Aorta (tissue), 5 donors: ENCODE measurements at places on chromosomes 6 and 20. TPM values are rescaled to one million over a fixed set of nuclear protein-coding genes. Genes with fewer than 3 reads are reported as not detected.
A peak's percentile ranks its signal among the peaks of the same experiment; 100 is the strongest.

DNA sequence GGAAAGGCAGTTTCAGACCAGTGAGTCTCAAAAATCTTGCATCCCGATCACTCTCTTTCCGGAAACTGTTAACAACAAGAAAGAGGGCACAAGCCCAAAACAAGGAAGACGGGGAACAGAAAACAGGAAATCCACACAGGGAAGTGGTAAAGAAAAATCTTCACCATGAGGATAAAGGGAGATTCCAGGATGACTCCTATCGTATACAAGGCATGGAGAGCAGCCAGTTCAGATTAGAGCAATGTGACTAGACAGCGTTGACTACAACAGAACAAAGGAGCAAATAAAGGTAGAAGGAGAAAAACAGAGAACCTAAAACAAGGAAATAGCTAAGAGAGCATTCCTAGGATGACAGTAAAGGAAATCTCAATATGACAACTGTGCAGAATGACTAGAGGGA, 26.5 kb downstream of the VNN1 start:
- H3K4me1 ChIP-seq = no peaks in the 10 kb centered on the region
- no peak overlapping the region for H3K27ac ChIP-seq
- H3K36me3 ChIP-seq = no peaks in the 10 kb centered on the region
- DNase-seq = no peak

GRCh38 chr20:60237981-60238380, 279.8 kb downstream of the CDH26 start:
- no peaks in the 10 kb centered on the region for H3K4me1 ChIP-seq
- DNase-seq = no peak
- no peaks in the 10 kb centered on the region for H3K27me3 ChIP-seq
- no peak overlapping the region for H3K27ac ChIP-seq
- H3K4me3 ChIP-seq = no peak overlapping the region

GRCh38 chr6:19538096-19538495, 299.1 kb upstream of the ID4 start:
- H3K36me3 ChIP-seq = no peaks in the 10 kb centered on the region
- no peak overlapping the region for H3K4me3 ChIP-seq
- no peaks in the 10 kb centered on the region for H3K27me3 ChIP-seq
- H3K27ac ChIP-seq = no peak overlapping the region
- H3K4me1 ChIP-seq = no peaks in the 10 kb centered on the region

DNA sequence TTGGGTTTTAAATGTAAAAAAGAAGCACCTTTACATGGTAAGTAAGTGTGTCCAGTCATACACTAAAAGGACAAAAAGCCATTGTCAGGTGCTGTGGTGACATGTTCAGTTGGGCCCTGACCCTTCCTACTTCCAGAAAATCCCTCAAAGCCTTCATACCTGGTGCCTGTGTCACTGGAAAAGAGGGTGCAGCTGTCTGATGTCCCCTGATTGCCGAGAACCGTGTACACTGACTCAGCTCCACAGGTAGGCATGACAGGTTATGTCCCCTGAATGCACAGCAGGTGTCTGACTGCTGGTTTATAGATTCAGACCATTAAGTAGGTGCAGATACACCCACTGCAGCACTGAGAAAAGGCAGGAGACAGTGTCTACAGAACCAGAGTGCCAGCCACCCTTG, 99.1 kb downstream of the FOXC1 start:
- no peaks in the 10 kb centered on the region for H3K36me3 ChIP-seq
- peaks cover 5% of the 10 kb centered on the region for H3K4me1 ChIP-seq

DNA sequence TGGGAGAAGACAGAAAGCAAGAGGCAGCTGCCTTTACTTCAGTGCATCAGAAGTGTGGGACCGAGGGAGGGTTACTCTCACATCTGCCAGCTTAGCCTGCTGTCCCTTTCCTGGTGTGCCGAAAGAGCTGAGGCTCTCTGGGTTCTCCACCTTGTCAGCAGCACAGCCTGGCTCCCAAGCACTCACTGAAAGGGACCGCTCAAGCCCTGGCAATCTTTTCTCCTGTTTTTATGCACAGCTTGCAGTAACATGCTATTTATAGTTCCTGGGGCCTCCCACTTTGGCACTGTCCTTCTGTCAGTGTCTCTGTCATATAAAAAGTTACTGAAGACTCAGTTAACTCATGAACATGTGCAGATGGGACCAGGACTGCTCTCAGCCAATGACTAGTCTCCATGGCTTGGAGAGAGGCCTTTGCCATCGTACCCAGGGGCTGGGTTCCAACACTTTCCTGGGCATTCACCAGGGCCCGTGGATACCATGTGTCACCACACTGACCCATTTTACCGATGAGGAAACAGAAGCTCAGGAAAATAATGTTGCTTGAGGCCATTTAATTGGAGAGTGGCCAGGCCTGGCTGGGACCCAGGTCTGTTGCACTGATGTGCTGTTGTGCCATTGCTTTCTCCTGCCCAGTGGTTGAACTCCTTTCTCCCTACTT, 46.2 kb downstream of the PANK2 start:
- no peak for DNase-seq
- peaks cover 10% of the 10 kb centered on the region for H3K4me1 ChIP-seq
- no peaks in the 10 kb centered on the region for H3K27me3 ChIP-seq
- no peak overlapping the region for H3K4me3 ChIP-seq

- DNase-seq = peak; percentile 79
- no peaks in the 10 kb centered on the region for H3K36me3 ChIP-seq
- H3K4me1 ChIP-seq = no peaks in the 10 kb centered on the region
- no peak overlapping the region for H3K27ac ChIP-seq
Measured at GRCh38 chr20:24917797-24918578, 31.1 kb upstream of the CST7 start.

- DNase-seq = peak; percentile 85
- H3K36me3 ChIP-seq = no peaks in the 10 kb centered on the region
- H3K27ac ChIP-seq = peak overlapping the region; percentile 28
Measured at GRCh38 chr6:125262016-125263013, 39.5 kb downstream of the HDDC2 start.

DNA sequence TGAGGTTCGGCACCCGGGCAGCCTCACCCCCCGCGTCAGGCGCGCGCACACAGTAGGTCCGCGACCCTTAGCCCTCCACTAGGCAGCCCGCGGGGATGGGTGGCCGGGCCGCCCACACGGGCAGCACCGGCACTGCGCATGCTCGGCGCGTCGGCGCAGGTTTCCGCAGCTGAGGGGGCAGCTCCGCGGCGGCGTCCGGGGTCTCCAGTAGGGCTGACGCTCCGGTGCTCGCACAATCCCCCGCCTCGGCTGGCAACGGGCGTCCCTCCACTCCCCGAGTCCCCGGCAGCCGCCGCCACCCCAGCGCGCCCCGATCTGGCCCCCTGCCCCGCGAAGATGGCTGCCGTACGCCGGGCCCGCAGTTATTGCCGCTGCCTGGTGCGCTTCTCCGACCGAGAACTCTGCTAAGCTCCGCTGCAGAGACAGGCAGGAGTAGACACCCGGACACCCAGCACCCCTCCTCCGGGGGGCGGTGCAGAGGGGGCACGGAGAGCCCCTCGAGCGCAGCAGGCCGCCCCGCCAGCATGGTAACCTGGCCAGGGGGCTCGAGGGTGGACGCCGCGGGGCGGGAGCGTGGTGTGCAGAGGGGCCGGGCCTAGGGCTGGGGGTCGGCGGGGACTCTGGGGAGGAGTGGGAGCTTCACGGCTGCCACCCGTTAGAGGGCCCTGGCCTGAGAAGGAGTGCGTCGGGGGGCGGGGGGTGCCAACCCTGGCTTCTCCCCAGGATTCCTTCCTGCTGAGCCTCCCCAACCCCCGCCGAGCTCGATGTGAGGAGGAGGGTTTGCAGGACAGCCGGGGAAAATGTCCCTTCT, at the start of gene FBXO9:
FBXO9 (plus strand) TSS at position 139 of the 811 bp plus-strand sequence; CDS start at position 525, 386 bp downstream.
- peak within 1 kb of the TSS; percentile 90 for H3K4me3 ChIP-seq
- no peaks in the 10 kb centered on the region for H3K36me3 ChIP-seq
- no peaks in the 10 kb centered on the region for H3K4me1 ChIP-seq
- H3K27ac ChIP-seq = peak within 1 kb of the TSS; percentile 79

GRCh38 chr6:5333658-5334057, 72.3 kb downstream of the FARS2 start:
- no peaks in the 10 kb centered on the region for H3K4me1 ChIP-seq
- H3K36me3 ChIP-seq = no peaks in the 10 kb centered on the region
- no peak overlapping the region for H3K4me3 ChIP-seq
- no peak for DNase-seq

DNA sequence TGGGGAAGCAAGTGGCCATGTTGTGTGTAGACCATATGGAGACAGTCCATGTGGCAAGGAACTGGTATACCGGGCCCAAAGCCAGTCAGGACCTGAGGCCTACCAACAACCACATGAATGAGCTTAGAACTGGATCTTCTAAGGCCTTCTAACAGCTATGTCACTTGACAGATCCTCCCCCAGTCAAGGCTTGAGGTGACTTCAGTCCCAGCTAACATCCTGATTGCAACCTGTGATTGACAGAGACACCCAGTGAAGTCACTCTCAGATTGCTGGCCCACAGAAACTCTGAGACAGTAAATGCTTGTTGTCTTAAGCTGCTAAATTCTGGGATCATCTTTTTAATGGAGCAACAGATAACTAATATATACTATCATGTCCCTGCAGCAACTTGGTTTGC, 32.9 kb downstream of the AHI1 start:
- H3K36me3 ChIP-seq = no peaks in the 10 kb centered on the region
- H3K27ac ChIP-seq = no peak overlapping the region
- no peak overlapping the region for H3K4me3 ChIP-seq
- no peaks in the 10 kb centered on the region for H3K27me3 ChIP-seq

GRCh38 chr6:9511157-9511556, 903.7 kb downstream of the TFAP2A start:
- H3K4me1 ChIP-seq = no peaks in the 10 kb centered on the region
- H3K36me3 ChIP-seq = no peaks in the 10 kb centered on the region
- DNase-seq = no peak

DNA sequence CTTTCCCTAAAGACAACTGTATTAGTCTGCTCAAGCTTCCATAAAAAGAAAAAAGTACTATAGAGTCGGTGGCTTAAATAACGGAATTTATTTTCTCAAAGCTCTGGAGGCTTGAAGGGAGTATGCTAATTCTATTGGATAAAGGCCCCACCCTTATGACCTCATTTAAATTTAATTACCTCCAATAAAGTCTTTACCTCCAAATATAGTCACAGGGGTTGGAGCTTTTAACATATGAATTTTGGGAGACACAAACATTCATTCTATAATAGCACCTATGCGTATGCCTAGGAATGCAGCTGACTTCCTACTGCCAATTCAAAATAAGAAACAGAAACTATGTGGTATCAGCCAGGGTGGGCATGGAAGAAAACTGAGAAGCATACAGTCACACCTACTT, 25.4 kb downstream of the KIAA0319 start:
- H3K27me3 ChIP-seq = no peaks in the 10 kb centered on the region
- no peak overlapping the region for H3K4me3 ChIP-seq
- no peak for DNase-seq
- no peaks in the 10 kb centered on the region for H3K4me1 ChIP-seq
- no peak overlapping the region for H3K27ac ChIP-seq
- H3K36me3 ChIP-seq = no peaks in the 10 kb centered on the region

DNA sequence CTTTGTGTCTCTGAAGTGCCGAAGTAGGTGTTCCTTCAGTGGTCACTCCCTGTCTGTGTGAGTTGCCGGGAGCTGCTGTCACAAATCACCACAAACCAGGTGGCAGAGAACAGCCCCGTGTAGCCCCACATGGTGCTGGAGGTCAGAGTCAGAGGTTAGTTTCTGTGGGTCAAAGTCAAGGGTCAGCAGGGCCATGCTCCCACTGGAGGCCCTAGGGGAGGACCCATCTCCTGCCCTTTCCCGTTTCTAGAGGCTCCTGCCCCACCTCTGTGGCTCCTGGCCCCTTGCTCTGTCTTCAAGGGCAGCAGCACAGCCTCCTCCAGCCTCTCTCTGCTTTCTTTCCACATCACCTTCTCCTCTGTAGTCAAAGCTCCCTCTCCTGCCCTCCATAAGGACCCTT, 264.3 kb downstream of the TAF4 start:
- no peaks in the 10 kb centered on the region for H3K4me1 ChIP-seq
- no peak overlapping the region for H3K4me3 ChIP-seq
- DNase-seq = no peak
- H3K36me3 ChIP-seq = no peaks in the 10 kb centered on the region
- H3K27me3 ChIP-seq = no peaks in the 10 kb centered on the region
- H3K27ac ChIP-seq = no peak overlapping the region

DNA sequence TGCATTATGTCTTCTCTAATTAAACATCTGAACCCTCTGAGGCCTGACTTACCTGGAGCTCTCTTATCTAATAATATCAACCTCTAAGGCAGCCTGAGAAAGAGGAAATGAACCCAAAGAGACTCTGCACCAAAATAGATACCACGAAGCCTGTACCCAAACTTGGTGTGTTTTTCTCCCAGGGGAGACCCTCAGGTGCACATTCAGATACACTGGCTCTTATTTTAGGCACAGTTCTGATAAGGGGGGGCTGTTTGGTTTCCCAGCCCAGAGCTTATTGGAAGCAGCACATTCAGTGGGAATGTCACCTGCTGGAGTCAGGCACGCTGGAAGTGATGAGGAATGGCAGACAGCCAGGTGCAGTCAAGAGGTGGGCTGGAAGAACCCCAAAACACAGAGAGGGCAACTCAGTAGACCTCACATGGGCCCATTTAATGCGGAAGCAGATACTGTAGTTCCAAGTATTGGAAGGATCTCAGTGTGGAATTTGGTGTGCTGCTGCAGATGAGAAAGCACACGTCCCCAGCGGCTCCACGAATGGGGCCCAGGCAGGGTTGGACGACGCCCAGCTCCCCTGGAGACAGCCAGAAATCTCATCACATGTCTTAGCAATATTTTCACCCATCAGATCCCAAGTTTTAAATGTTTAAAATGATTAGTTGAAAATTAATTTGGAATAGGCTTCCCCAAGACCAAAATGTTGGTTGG, 9.7 kb upstream of the CCR6 start:
- no peaks in the 10 kb centered on the region for H3K4me1 ChIP-seq
- H3K27me3 ChIP-seq = no peaks in the 10 kb centered on the region
- no peaks in the 10 kb centered on the region for H3K36me3 ChIP-seq
- H3K4me3 ChIP-seq = no peak overlapping the region

DNA sequence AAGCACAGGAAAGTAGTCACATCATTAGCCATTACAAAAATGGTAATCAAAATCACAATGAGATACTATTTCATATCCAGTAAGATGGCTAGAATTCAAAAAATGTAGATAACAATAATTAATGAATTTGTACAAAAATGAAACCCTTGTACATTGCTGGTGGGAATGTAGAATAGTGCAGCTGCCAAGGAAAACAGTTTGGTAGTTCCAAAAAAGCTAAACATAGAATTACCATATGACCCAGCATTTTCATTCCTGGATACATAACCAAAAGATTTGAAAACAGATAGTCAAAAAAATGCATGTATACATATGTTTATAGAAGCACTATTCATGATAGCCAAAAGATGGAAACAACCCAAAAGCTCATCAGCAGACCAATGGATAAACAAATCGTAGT, 251.1 kb upstream of the RAB32 start:
- DNase-seq = no peak
- no peaks in the 10 kb centered on the region for H3K36me3 ChIP-seq
- no peak overlapping the region for H3K27ac ChIP-seq
- H3K27me3 ChIP-seq = no peaks in the 10 kb centered on the region

The ADGB gene
- 0.18 TPM for total RNA-seq

The TPD52L1 gene
- 39.0 TPM for total RNA-seq

The C6orf52 gene
- 0.66 TPM for total RNA-seq

The FKBP1C gene
- total RNA-seq = 1.6 TPM

The FAM83C gene
- total RNA-seq = not detected

The TRIM31 gene
- total RNA-seq = not detected

The BFSP1 gene
- total RNA-seq = 1.5 TPM

The MRAP2 gene
- total RNA-seq = 65.1 TPM
